ENCODE measurements at places on chromosomes 12 and 14.

GRCh38 chr12:32854097-32854496 is 42.5 kb downstream of the PKP2 start:
- no peak for DNase-seq

- DNase-seq, result no peak
Measured at GRCh38 chr14:90632451-90632850, 183.8 kb downstream of the TTC7B start.

DNA sequence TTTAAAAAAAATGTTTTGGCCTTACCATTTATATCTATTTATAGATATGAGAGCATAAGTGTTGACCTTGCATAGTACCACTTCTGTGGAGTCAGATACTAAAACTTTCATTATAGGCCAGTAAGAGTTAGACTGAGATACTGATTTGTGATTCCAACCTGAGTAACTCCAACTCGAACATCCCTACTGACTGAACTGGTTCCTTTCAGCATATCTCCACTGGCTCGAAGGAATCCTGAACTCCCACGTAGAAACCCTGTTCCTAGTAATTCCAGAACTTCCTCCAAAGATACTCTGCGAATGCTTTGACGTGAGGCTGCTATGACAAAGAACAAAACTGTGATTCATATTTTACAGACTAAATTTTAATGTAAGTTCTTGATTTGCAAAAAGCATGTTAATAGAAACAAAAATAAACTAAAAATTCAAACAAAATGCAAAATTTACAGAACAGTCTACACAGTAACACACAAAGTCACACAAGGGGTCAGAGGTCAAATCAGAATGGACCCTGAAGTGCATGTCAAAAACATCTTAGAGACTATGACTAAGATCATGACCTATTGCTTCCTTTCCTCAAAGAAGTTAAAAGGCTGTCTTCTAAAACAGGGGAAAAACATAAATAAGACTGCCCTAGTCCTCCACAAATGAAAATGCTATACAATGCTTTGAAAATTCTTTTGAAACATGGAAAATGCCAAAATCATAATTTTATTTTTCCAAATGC is 31.5 kb downstream of the HEATR5A start:
- no peak for DNase-seq

DNA sequence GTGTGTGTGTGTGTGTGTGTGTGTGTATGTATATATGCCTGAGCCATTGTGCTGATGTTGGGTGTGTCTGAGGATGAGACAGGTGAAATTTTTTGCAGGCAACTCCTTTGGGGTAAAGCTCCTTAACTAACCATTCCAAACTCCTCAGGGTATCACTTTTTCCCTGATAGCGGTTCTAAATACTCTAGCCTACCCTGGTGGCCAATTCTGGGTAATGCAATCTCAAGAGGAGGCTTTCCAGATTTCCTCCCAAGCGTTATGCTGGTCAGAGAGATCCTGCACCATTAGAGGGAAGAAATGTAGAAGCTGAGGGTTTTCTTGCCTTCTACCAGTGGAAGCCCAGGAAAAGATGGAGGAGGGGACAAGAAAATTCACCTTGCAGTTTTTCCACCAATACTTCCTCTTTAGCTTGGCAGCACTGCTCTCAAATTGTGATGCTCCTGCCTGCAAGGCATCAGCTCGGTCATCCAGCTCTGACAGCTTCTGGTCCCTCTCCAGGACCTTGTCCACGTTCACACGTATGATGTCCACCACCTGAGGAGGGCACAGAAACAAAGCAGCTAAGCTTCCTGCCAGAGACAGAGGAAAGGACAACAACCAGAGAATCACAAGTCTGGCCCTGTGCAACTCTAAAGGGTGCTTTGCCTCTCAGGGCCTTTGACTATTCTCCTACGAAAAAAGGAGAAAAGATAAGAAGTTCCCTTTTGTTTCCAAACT is 4.9 kb downstream of the VAMP1 start:
- no peak for DNase-seq

- no peak for DNase-seq
Measured at GRCh38 chr12:100868487-100868886, 73.9 kb downstream of the ANO4 start.

DNA sequence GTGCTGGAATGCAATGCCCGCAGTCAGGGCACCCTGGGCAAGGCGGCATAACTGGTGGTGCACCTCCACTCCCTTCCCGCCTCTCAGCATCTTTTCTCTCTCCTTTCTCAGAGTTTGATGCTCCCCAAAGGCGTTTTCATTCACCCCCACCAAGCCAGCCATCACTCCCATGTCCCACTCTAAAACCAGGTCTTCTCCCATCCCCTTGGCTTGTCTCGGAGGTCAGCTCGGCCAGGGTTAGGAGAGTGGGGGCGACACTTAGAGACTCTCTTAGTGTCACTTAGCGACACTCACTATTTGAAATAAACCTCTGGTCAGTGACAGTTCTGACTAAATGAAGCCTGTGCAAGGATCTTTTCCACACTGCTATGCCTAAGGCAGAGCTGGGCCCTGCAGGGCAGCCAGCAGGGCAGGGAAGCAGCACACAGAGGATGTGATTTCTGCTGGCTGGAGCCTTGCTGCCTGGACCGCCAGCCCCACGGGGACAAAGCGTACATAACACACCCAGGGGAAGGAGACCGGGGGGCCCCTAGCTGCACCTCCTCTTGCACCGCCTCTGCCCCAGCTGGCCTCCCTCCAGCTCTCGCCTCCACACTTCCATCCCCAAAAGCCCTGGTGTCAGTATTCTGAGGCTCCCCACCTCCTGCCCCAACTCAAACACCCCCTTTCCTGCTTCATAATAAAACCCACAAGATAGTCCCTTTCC is 64.5 kb downstream of the VWF start:
- no peak for DNase-seq

GRCh38 chr12:49309386-49309785 is 13.7 kb upstream of the TROAP start:
- DNase-seq, result no peak

- no peak for DNase-seq
Measured at GRCh38 chr14:96940009-96940408, 142.8 kb downstream of the VRK1 start.

DNA sequence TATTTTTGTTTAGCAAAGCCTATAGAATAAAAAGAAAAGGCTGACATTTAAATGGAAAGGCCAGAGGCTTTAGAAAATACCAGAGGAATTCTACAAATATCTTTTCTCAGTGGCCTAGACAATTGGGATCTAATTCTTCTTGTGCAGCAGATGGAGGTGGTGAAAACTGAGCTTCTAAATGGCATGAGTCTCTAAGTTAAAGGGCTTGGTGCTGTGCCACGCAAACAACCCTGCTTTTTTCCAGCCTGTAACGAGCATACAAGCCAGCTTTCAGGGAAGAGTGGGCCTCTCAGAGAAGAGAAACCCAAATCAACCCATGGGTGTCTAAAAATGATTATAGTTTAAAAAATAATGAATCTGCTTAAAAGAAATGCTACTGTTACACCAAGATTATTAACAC is 237.9 kb upstream of the NAV3 start:
- no peak for DNase-seq

GRCh38 chr12:14278294-14278953 is 87.1 kb upstream of the ATF7IP start:
- no peak for DNase-seq

- no peak for DNase-seq
Measured at GRCh38 chr12:107094183-107094448, 767 bp upstream of the CRY1 start.

GRCh38 chr14:39868949-39869348 is 436.7 kb upstream of the FBXO33 start:
- DNase-seq, result no peak

DNA sequence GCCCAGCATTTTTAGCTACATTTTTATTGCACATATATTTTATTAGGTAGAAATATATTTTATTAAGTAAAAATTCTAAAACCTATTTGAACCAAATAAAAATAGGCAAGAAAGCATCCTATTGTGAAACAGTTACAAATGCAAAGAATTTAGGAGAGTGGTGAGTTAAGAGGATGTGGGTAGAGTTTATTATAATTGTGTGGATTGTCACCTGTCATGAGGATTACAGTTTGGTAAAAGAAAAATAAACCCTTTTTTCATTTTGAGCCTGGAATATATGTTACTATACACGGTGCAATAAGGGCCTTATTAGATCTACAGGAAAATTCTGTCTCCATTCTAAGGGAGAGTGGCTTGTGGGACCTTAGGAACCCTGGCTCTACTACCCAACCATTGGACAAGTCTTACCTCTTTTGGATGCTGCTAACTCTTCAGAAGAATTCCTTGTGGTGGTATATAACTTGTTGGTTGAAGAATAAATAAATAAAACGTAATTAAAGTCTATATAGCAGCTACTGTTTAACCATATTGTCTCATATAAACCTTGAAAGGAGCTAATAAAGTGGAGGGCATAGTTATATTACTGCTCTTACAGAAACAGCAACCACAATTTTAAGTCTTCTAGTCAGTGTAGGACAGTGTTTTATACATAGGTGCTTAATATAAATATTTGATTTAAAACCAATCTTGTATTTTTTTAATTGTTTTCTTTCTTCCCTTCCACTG is 67.8 kb downstream of the FGD4 start:
- DNase-seq, result no peak

DNA sequence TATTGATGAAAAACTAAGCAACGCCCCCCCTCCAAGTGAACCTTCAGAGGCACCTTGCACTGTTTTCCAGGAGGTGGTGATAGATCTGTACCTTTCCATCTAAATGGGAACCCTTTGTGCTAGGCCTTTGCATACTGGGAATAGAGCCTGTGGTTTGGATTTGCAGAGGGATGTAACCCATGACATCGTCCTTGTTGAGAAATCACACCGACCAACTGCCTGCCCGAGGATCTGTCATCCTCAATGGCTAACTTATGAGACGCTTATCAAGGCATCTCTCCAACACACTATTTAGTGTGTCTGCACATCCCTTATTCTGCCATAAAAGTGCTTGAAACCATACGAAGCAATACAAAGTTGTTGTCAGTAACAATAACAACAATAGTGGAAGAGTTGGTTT is 22.9 kb downstream of the NTN4 start:
- DNase-seq, result no peak

- no peak for DNase-seq
Measured at GRCh38 chr14:105432657-105433056, 13.0 kb downstream of the MTA1 start.

DNA sequence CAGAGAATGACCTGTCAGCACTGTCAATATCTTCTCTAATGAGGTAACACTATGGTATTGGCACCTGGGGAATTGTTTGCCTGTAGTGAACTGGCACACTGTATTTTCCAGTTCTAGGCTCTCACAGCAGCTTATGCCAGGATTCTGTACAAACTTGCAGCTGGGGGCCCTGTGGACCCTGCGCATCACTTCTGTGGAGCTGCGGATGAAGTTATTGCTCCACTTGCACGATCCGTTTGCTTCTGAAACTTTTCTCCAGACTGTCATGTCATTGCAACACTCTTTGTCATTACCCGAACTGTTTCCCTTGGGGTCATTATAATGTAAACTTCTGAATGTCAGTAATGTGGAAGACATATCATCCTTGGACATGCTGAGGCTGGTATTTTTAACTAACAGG is 3.9 kb downstream of the RNASE11 start:
- DNase-seq, result no peak

DNA sequence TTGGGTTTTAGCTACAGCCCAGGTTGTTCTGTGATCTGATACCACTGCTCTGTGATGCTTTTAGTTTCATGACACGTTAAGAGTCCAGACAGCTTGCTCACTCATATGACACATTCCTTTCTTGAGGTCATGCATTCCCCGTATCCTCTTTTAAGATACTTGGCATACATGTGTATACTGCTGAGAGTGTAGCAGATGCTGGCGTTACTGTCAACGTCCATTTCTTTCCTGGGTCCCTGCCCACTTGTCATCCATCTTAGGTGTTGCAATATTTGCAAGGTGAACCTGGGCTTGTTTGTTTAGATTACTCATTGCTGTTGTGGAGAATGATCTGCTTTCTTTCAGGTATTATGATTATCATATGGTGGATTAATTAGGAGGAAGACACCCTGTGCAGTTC is 9.1 kb upstream of the EMP1 start:
- DNase-seq, result no peak

GRCh38 chr12:21001778-21002177 is 129.2 kb upstream of the SLCO1B1 start:
- no peak for DNase-seq

- no peak for DNase-seq
Measured at GRCh38 chr14:34029921-34030334, 79.1 kb upstream of the EGLN3 start.

DNA sequence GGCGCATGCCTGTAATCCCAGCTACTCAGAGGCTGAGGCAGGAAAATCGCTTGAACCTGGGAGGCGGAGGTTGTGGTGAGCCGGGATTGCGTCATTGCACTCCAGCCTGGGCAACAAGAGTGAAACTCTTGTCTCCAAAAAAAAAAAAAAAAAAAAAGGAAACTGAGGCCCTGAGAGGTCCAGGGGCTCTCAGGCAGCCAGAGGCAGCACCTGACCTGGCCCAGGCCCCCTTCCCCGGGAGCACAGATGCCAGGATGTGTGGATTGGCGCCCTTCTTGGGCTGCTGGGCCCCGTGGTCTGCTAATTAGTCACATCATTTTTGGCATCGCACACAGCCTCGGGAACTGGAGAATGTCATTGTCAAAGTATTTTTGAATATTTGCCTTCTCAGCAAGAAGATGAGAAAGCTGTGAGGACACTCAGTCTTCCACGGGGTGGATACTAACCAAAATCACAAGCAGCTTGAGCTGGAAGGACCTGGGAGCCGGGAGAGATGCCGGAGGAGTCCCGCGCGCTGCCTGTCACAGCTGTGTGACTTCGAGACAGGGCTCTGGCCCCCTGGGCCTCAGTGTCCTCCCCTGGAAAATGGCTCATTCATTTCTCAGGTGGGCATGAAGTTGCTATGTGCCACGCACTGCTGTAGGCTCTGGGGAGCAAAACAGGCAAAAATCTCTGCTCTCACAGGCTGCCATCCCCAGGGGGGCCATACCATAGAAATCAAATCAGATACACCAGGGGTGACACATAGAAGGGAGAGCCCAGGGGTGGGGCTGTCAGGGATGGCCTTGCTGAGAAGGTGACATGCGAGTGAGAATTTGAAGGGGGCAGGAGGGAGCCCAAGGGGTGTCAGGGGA is 12.5 kb upstream of the RCOR1 start:
- no peak for DNase-seq

DNA sequence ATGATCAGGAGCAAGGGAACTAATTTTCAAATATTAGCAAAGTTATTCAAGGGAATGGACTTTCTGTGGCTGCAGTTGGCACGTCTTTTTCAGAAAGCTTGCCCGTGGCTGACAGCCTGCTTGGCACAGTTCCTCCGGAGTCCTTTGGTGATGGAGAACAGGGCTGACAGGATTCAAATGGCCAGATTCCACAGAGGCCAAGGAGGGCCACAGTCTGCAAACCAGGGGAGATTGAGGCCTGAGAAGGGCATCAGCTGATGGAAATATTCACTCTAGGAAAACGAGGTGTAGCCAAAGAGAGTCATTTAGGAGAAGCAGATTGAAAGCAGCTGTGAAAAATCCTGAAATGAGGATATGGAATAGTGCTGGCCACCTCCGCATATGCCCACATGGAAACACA is 178.3 kb downstream of the EMP1 start:
- DNase-seq, result no peak

- DNase-seq, result no peak
Measured at GRCh38 chr12:5518584-5519365, 86.9 kb downstream of the NTF3 start.
